AG08396 (cell line): ENCODE measurements at places on chromosomes 3 and 15.
A peak's percentile ranks its signal among the peaks of the same experiment; 100 is the strongest.

GRCh38 chr3:49132437-49133225 is at the start of gene LAMB2:
TSS of gene LAMB2 (minus strand) at chr3:49133050. CDS start at chr3:49132867, 183 bp downstream.
- peak; percentile 83 for DNase-seq

DNA sequence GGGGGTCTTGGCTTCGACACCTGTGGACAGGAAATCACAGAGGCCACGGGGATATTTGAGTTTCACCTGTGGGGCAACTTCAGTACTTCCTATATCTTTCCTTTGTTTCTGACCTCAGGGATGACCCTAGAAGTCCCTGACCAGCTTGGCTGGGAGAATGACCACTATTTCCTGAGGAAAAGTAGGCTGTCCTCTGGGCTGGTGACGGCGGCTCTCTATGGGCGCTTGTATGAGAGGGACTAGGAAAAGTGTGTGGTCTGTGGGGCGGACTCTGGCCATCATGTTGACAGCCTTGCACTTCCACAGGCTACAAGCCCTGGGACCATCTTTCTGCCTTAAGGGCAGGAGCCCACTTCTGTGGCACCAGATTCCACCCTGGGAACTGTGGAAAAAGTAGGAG is 43.7 kb downstream of the BTD start:
- no peak for DNase-seq

GRCh38 chr15:34188711-34189110 is 21.2 kb downstream of the KATNBL1 start:
- no peak for DNase-seq

DNA sequence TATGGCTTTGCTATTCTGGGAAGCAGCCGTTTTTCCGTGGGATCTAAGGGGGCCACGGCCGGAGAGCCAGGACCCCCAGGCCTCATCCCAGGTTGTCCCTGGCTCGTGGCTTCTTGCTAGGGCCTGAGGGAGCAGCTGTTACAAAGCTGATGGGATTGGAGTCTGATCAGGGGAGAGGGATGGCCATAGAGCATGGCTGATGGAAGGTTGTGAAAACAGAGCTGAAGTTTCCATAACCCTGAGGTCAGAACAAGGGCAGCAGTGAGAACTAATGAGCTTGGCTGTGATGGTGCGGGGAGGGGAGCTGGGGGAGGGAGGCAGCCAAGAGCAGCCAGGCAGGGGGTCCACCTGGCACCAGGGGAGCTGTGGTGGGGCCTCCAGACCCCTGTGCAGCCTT is 63.0 kb downstream of the LINGO1 start:
- no peak for DNase-seq

GRCh38 chr3:28860307-28860706 is 420.6 kb upstream of the RBMS3 start:
- DNase-seq: no peak

DNA sequence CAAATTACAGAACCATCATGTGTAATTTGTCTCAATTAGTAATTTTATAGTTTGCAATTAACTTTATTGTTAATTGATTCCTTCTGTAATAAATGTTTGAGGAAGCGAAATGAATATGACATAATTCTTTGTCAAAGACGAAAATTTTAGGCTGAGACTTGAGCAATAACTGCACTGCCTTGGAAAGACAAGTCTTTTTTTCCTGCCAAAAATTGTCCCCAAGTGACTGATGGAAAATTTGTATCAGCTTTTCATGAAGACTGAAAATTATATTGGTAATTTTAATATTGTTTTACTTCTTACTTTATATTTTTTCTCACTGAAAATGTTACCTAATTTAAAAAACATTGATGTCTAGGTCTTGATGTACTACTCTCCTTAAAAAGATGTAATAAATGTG is 622.6 kb downstream of the NLGN1 start:
- DNase-seq: no peak
